ENCODE measurements at places on chromosomes 16 and 17.

- no peak for DNase-seq
These were observed 59.9 kb downstream of the SEC14L1 start for GRCh38 chr17:77200711-77201110.

DNA sequence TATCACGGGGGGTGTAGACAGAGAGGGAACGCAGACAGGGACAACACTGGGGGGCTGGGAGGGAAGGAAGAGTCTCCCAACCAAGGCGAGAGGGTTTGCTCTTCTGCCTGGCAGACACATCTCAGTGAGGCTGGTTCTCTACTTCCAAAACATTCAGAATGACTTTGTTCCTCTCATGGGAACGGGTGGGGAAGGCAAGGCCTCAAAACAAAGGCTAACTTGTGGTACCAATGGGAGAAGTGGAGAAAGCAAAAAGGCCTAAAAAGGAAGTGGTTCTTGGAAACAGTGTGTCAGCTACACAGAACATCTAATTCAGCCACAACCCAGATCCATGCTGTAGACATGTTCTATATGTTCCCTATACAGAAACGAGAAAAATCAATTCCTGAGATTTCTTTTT is 7.5 kb downstream of the FLOT2 start:
- DNase-seq: no peak

DNA sequence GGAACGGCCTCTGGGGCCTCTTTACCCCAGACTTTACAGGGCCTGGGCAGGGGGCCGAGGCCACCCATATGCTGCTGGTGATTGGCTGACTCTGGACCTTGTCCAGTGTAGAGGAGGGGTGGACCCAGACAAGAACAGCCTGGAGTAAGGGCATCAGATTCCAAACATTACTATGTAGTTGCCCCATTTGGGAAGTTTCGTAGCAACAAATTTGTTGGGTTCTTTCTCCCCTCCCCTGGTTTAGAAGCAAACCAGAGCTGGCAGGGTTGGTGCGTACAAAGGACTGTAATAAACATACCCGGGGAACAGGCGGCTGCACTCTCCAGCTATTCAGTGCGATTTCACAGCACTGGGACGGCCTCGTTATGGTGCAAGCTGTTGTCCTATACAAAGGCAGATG is 145.5 kb downstream of the NTN1 start:
- no peak for DNase-seq

- DNase-seq: no peak
These were observed at the start of gene PIPOX for GRCh38 chr17:29042679-29043538. TSS of gene PIPOX (plus strand) at chr17:29043141. CDS start at chr17:29043226, 85 bp downstream.

GRCh38 chr16:84582958-84583516 is 34.8 kb downstream of the COTL1 start:
- no peak for DNase-seq

DNA sequence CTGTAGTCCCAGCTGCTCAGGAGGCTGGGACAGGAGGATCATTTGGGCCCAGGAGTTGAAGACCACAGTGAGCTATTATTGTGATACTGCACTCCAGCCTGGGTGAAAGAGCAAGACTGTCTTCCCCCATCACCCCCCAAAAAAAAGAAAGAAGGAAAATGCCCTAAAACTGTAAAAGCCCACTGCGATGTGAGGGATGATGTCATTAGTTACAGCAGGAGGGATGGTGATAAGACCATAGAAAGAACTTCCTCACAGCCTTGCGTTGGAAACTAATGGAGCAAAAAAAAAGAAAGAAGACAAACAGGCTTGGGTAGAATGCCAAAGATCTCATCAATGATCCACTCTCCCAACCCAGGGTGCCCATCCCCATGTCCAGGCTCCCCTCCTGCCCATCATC is 18.7 kb downstream of the ZNF385C start:
- no peak for DNase-seq

DNA sequence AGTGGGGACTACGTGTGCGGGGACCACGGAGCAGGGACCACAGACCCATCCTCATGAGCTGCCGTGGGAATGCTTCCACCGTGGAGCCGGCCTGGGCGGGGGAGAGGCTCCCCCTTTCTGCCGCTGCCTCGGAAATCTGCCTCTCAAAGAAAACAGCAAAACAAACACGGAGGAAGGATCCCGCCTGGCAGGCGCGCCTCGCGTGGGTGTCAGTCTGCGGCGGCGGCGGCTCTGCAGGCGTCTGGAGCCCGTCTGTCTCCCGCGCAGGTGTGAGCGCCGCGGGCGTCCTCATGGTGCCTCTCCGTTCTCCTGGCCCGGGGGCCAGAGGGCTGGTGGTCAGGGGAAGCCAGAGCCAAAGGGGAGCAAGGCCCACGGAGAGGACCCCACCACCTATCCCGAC is 27.5 kb downstream of the GSE1 start:
- DNase-seq: no peak

- DNase-seq: no peak
These were observed 207.3 kb downstream of the CCDC182 start for GRCh38 chr17:57537524-57538410.

GRCh38 chr17:21539146-21539545 is 153.2 kb upstream of the KCNJ18 start:
- DNase-seq: no peak

DNA sequence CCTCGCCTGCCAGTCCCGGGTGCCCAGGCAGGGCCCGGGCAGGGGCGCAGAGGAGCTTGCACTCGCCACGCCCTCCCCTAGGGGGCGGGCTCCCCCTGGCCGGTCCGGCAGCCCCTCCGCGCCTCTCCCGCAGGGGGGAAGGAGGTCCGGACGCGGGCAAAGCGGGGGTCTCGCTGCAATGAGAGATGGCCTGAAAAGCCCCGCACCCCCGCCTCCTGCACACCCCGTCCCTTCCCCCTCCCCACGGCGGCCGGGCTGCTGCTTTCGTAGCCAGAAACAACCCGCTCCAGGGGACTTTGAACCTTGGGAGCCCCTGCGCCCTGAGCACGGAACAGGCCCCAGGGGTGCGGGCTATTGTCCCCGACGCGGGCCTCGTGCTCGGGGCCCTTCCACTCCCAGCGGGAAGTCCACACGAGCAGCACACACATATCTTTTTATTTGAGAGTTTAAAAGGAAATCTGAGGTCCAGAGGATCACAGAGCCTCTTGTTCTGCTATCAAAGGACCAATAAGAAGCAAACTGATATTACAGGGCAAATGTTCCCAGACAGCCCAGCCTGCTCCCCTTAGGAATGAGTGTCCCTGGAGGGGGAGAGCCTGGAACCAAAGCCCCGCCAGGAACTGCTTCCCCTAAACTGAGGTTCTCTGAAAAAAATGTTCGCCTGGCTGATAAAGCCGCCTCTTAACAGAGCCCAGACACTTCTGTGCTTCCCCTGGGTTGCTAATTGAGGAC is 5.8 kb upstream of the CBX4 start:
- DNase-seq: no peak

DNA sequence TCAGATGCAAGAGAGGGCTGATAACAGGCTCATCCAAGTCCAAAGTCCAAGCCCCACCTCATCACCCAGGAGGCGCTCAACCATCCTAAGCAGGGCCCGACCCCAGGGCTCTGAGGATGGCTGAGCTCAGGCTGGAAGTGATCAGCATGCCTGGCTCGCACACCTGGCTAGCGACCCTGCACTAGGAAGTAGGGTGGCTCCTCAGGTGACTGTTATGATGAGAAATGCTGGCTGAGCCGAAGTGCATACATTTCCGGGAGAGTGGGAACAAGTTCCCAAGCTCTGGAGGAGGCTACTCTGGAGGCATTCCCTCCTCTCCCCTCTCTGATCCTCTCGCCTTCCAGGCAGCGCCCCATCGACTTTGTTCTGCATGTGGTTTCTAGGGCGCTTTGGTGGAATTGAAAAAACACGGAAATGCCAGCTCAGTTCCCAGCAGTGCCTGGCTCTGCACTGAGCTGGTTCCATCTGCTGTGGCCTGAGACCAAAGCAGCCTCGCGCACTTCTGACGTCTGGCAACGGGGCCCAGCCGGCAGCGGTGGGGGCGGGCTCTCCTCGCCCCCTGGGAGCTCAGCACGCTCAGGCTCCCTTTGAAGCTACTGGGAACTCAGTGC is 130.3 kb downstream of the IRF8 start:
- DNase-seq: no peak

DNA sequence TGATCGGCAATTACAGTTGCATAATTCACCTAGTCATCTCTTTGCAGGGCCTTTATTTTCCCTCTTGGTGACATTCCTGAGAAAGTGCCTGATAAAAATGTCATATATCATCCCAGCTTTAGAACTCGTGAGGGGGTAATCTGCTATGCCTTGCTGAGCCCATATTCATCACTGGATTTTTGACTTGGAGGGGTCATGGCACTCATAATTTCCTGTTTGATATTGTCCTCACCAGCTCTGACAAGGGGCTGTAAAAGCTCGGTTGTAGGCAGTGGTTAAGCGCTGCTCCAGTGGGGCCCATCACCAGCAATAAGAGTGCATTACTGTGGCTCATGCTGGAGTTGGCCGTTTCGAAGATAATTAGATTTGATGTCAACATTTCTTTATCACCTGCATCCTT is 227.3 kb downstream of the IRX3 start:
- no peak for DNase-seq

DNA sequence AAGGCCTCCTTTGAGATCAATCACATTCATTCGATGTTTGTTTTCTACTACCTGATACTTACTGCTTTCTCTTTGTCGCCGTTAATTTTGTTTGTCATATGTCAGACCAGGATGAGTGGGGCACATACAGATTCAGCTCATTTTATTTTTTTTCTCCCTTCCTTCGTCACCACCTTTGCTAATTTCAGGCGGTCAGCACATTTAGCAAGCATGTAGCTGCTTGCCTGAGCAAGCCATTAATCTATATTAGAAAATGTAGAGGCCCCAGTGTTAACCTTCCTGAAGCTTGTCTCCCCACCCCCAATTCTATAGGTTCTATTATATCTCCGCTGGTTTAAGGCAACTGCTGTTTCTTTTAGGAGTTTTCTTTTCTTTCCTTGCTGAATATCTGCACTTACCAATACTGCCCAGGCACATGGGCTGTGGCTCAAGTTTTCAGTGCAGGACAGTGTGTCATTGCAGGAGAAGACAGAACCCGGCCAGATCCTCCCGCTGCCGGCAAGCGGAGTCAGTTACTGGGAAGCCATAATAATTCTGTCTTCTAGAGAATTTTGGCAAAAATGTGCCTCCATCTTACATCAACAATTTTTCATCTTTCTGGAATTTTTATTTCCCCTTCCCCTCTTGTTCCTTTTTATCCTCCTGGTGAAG is 714.3 kb downstream of the WWOX start:
- DNase-seq: no peak

DNA sequence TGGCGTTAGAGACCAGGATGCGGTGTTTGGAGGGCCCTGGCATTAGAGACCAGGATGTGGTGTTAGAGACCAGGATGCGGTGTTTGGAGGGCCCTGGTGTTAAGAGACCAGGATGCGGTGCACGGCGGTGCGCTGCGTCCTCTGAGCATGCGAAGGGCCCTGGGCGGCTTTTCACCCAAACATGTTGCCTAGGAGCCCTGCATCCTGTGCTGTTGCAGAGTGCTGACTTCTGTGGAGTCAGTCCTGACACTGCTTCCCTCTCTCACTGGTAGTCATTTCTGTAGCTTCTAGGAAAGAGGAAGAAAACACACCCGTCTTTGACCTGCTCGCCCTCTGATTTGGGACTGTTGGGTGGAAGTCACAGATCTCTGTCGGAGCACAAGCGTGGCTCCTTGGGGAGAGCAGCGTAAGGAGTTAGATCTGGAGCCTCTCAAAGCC is 141.2 kb downstream of the LAT start:
- DNase-seq: no peak

Measured in T-helper 22 cell (primary cell).